Endothelial cell (in vitro differentiated cells): ENCODE measurements at places on chromosomes 7 and 10. TPM values are rescaled to one million over a fixed set of nuclear protein-coding genes. Genes with fewer than 3 reads are reported as not detected.

The SLC35B4 gene
- 34.0 TPM for total RNA-seq

The CFAP69 gene
- 1.8 TPM for total RNA-seq

The ENKUR gene
- not detected for total RNA-seq

GRCh38 chr10:5588603-5589002 is 63.8 kb downstream of the CALML3 start:
- H3K4me3 ChIP-seq: no peak overlapping the region
- H3K36me3 ChIP-seq: no peaks in the 10 kb centered on the region
- H3K27me3 ChIP-seq: peaks cover 13% of the 10 kb centered on the region
- H3K4me1 ChIP-seq: peaks cover 75% of the 10 kb centered on the region
- H3K27ac ChIP-seq: peak overlapping the region; percentile 18

GRCh38 chr7:97685952-97686351 is 45.9 kb upstream of the TAC1 start:
- no peaks in the 10 kb centered on the region for H3K4me1 ChIP-seq
- H3K27ac ChIP-seq: no peak overlapping the region
- peaks cover 2% of the 10 kb centered on the region for H3K27me3 ChIP-seq
- H3K4me3 ChIP-seq: no peak overlapping the region
- H3K36me3 ChIP-seq: no peaks in the 10 kb centered on the region
